Activated effector memory CD4-positive, alpha-beta T cell treated with Interleukin-2 at 50 U/mL for 16 hours (primary cell): ENCODE measurements at places on chromosomes 2 and 18.

GRCh38 chr18:37564711-37565100, 892 bp downstream of the CELF4 start:
- DNase-seq, result no peak

DNA sequence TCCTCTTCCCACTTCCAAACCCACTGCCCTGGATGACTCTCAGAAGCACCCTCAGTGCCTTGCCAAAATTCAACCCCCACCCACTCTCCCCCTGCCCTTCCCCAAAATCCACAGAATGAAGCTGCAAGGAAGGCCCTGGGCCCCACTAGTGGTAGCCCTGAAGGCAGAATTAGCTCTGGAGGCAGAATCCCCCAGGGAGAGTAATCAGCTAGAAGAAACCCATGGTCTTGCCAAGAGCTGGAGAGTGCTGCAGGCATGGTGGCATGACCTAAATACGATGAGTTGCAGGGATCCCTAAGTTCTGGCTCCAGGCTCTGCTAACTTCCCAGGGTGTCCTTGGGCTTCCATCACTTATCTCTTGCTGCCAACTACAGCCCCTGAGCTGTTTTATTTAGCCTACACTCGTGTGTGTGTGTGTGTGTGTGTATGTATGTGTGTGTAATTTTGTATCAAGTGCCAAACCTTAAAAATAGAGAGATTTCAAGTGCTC, 7.9 kb downstream of the GAD1 start:
- DNase-seq, result no peak

- DNase-seq, result no peak
Observed at GRCh38 chr2:69046221-69046662, 33.3 kb downstream of the ANTXR1 start.

GRCh38 chr2:237041231-237041630, 44.5 kb upstream of the COPS8 start:
- DNase-seq, result no peak

DNA sequence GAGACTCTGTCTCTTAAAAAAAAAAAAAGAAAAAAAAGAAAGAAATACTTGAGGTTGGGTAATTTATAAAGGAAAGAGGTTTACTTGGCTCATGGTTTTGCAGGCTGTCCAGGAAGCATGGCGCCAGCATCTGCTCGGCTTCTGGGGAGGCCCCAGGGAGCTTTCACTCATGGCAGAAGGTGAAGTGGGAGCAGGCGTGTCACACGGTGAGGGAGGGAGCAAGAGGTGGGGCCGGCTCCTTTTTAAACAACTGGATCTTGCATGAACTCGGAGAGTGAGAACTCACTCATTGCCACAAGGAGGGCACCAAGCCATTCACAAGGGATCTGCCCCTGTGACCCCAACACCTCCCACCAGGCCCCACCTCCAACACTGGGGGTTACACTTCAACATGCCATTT, 30.6 kb downstream of the CYP26B1 start:
- DNase-seq, result no peak

- no peak for DNase-seq
Observed at GRCh38 chr2:133591164-133591563, 22.9 kb upstream of the NCKAP5 start.

DNA sequence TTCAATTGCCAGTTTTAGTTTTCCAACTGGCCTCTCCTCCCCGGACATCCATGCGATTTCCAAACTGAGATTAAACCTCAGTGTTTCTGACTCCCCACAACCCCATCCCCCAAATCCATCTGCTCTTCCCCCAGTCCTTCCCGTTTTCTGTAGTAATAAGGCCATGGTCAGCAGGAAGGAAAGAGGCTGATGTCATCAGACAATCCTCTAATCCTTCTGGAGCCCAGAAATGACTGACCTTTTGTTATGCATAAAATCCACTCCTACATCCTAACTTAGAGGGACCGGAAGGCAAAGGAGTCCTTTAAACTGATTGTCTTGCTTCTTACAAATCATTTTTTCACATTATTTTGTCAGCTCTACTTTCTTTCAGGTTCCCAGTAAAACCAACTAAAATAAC, 155.8 kb downstream of the INO80D start:
- no peak for DNase-seq

GRCh38 chr2:98385050-98385699, 38.9 kb downstream of the CNGA3 start:
- peak; percentile 50 for DNase-seq

GRCh38 chr2:164803776-164804466, 37.7 kb downstream of the COBLL1 start:
- no peak for DNase-seq

DNA sequence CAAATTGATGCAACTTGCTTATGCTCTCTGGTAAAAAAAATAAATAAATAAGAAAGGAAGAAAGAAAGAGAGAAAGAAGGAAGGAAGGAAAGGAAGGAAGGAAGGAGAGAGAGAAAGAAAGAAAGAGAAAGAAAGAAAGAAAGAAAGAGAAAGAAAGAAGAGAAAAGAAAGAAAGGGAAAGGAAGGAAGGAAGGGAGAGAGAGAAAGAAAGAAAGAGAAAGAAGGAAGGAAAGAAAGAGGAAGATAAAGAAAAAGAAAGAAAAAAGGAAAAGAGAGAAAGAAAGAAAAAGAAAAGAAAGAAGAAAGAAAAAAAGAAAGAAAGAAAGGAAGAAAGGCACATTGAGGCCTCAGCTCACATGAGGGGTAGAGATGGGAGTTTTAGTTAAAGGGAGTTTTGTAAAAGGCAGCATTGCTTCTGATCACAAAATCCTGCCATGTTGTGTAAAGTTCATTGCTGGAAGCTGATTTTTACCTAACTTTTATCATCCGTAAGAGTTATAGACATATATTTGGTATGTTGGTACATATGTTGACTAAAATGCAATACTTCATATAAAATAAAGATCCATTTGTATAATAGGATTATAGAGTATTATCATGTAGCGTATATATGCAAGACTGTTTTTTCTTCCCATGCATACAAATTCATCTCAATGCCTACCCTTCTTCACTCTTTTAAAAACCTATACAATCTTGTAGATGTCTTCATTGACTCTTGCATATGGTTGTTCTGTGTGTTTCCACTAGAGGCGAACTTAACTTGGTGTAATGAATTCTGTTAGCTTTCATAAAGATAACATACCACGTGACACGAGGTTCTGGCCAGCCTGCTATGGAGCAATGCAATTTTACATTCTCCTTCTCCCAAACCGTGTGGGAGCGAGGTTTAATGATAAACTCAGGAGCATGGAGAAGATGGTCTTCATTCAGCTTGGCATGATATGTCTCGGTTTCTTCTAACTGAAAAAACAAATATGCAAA, 32.8 kb downstream of the MYOM1 start:
- DNase-seq, result no peak

- no peak for DNase-seq
Observed at GRCh38 chr2:46706264-46706983, 209.2 kb downstream of the MCFD2 start.

DNA sequence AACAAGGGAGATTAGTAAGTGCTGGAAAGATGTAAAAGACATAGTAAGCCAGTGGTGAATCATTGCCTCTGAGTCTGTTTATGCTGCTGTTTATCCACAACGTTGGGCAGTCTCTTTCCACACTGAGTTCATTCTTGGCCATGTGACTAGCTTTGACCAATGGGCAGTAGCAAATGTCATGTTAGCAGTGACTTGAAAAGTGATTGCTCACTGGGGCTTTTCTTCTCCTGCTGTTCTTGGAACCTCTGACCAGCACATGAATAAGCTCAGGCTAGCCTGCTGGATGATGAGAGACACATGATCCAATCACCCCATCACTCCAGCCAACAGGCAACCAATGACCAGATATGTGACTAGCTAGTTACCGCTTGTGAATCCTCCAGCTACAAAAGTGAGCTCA, 360.4 kb downstream of the SLC4A3 start:
- DNase-seq, result no peak

DNA sequence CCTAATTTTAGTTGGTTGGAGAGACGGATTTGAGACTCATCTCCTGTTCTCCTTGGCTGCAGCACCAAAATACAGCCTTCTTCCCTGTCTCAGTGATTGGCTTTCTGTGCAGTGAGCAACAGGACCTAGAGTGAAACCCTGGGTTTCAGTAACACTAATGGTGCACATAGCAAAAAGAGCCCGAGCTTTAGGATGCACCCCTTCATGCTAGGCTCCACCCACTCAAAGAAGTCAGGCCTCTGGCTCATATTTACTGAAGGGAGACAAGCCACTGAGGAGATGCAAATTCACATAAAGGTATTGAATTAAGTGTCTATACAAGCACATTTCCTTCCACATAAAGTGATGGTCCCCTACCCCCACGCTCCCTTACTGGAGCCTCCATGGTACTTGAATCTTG, 131.9 kb upstream of the CHAC2 start:
- no peak for DNase-seq

DNA sequence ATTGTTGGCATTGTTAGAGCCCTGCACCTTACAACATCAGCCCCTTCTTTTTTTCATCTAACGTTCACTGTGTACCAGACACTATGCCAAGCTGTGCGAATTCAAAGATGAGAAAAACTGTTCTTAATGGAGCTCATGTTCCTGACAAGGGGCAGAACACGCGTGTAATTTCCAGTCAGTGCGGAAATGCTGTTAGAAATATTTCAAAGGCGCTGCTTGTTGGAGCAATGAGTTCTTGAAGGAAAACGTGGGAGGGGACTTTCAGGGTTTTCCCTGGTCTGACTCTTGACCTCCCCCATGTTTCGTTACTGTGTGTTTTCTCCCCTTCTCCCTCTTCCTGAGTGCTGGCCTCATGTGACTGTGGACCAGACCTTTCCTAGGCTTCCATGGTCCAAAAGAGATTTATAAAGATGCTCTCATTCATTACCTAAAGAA, 1.5 kb downstream of the MTHFD2 start:
- no peak for DNase-seq

- no peak for DNase-seq
Observed at GRCh38 chr2:44433895-44434294, 72.1 kb downstream of the CAMKMT start.

DNA sequence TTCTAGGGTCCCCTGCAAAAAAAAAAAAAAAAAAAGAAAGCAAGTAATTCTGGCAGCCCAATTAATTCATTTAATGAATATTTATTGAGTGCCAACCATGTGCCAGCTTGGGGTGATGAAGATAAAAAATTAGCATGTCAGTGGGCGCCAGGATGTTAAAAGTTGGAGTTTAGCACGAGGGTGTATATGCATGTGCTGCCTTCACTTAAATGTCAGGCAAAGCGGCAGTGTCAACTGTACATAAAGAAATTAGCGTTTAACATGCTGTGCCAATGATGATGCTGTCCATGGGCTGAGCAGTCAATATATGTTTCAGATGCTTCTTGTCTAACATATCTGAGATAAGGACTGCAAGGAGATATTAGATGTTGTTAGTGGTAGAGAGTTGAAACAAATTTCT, 49.5 kb downstream of the ASAP2 start:
- no peak for DNase-seq

- DNase-seq, result peak; percentile 3
Observed at GRCh38 chr2:205766779-205767359, 84.6 kb downstream of the NRP2 start.

- DNase-seq, result peak; percentile 3
Observed at GRCh38 chr2:42492691-42493467, 903 bp downstream of the KCNG3 start.

DNA sequence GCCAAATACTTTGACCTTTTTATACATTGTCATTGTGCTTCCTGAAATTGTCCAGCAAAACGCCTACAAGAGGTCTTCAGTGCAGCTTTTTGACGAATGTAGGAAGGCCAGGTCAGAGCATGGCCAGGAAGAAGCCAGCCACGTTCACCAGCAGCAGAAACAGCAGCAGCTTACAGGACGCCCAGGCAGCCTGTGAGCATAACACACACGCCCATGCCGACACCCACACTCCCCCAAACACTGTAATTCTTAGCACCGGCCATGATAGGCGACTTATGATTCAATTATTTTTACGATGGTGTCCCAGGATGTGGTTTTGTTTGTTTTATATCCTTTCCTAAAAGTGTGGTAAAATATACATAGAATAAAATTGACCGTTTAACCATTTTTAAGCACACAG, 249.1 kb upstream of the SALL3 start:
- DNase-seq, result no peak

GRCh38 chr18:43680096-43680495, 402.8 kb upstream of the SYT4 start:
- DNase-seq, result no peak

GRCh38 chr18:75173125-75173432, 35.9 kb downstream of the PTGR3 start:
- no peak for DNase-seq

- DNase-seq, result no peak
Observed at GRCh38 chr2:20135631-20136050, 84.2 kb upstream of the LAPTM4A start.

DNA sequence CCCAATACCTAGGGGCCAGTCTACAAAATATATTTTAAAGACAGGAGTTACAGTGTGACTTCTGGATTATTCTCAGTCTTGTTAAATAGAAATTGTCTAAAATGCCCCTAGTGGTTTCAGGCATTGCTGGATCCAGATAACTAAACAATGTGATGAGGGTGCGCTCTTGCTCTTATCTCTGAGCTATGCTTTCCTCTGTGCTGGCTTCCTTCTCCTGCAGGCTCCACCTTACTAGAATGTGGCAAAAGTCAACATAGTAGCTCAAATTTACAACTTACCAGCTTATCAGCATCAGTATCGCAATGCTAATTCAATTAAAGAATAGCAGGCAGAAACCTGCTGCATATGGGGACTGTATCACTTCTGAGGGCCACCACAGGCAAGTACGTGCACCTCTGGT, 61.3 kb upstream of the RNU4ATAC start:
- no peak for DNase-seq

DNA sequence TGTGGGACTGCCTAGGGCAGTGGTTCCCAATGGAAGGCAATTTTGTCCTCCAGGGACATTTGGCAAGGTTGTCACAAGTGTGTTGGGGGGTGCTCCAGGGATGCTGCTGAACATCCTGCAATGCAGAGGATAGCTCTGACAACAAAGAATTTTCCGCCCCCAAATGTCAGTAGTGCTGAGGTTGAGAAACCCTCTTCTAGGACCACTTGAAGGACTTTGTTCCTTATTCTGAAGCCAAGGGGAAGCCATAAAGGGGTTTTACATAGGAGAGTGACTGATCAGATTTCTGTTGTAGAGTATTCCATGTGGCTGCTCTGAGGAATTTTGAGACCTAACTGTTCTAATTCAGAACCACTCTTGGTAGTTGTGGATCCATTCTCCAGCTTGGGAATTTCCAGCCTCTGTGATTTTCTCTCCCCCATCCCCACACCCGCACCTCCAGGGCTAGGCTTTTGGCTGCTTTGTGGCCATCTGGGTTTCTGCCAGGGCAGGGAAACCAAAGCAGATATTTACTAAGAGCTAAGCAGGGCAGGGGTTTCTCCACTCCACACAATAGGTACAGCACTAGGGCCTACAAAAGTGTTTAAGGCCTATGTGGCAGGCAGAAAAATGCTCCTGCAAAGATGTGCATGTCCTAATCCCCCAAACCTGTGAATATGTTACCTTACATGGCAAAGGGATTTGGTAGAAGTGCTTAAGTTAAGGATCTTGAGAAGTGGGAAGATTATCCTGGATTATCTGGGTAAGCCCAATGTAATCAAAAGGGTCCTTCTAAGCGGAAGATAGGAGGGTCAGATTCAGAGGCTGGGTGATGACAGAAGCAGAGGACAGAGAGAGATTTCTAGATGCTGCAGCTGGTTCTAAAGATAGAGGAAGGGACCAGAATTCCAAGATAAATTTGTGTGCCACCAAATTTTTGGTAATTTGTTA, 135.4 kb downstream of the TMEM17 start:
- no peak for DNase-seq

GRCh38 chr2:223760838-223761502, 76.4 kb downstream of the AP1S3 start:
- peak; percentile 38 for DNase-seq

- no peak for DNase-seq
Observed at GRCh38 chr18:14085770-14086457, 46.3 kb downstream of the ZNF519 start.
